Activated T-helper 1 cell treated with anti-CD3 and anti-CD28 coated beads, Interleukin-2, amount 50 U/mL, for 16 hours (primary cell): ENCODE measurements at places on chromosomes 4 and X.

DNA sequence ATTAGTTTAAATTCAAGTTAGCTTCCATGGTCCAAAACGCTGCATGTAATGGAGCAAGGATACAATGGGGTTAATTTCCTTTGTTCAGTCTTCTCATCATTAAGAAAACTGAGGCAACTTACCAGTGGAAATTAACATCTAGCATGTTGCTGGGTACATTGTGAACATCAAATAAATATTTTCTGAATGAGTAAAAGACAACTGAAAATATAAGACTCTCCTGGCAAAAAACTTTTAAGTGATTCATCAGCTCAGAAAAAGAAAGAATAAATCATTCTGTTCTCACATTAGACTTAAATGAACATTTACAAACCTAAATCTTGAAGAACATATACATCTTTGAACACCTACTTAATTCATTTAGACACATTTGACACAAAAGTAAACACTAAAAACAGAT, 138.4 kb upstream of the ETNPPL start:
- DNase-seq, result no peak

DNA sequence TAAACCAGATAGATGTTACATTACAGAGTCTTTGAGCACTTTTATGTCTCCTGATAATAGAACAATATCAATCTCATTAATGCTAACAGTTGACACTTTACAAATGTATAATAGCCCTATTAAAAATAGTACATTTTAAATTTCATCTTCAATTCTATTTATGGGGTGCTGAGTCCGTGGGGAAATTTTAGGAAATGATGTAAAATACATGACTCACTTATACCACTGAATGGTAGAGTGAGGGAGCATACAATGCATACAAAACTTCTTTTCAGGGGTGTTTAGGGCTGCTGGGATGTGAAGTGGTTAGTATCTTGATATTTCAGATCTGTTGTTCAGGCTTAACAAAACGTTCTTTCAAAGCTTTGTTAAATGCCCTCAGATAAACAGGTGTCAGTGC, 696.2 kb downstream of the TRAM1L1 start:
- DNase-seq, result no peak

- DNase-seq, result no peak
Observed at GRCh38 chr4:165394275-165394674, 15.5 kb downstream of the CPE start.

- no peak for DNase-seq
Observed at GRCh38 chr4:88811904-88812303, 114.3 kb upstream of the NAP1L5 start.

DNA sequence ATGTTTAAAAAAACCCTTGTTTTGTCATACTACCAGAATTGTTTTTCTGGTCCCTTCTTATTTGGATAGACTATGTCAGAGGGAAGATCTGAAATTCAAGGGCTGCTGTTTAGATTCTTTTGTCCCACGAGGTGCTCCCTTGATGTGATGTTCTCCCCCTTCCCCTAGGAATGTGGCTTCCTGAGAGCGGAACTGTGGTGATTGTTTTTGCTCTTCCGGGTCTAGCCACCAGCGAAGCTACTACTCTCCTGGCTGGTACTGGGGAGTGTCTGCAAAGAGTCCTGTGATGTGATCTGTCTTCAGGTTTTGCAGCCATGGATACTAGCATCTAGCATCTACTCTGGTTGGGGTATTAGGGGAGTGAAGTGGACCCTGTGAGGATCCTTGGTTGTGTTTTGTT, 271.1 kb downstream of the DCAF12L2 start:
- no peak for DNase-seq
